Thoracic aorta (tissue), 2 donors: ENCODE measurements at places on chromosomes 11 and 22. TPM values are rescaled to one million over a fixed set of nuclear protein-coding genes. Genes with fewer than 3 reads are reported as not detected.

Gene YPEL1
- total RNA-seq, result 25.2 TPM

Gene BAD
- total RNA-seq, result 83.8 TPM

Gene GDPD4
- total RNA-seq, result not detected

Gene C11orf52
- 0.99 TPM for total RNA-seq

Gene CELF1
- 114 TPM for total RNA-seq

Gene ANGPTL5
- 0.42 TPM for total RNA-seq

Gene KIRREL3
- not detected for total RNA-seq

Gene OR10D3
- total RNA-seq, result not detected

Gene GAB4
- not detected for total RNA-seq

Gene DUSP8
- 7.6 TPM for total RNA-seq
